Fibroblast of the conjunctiva (primary cell): ENCODE measurements at places on chromosomes 3 and 15.

DNA sequence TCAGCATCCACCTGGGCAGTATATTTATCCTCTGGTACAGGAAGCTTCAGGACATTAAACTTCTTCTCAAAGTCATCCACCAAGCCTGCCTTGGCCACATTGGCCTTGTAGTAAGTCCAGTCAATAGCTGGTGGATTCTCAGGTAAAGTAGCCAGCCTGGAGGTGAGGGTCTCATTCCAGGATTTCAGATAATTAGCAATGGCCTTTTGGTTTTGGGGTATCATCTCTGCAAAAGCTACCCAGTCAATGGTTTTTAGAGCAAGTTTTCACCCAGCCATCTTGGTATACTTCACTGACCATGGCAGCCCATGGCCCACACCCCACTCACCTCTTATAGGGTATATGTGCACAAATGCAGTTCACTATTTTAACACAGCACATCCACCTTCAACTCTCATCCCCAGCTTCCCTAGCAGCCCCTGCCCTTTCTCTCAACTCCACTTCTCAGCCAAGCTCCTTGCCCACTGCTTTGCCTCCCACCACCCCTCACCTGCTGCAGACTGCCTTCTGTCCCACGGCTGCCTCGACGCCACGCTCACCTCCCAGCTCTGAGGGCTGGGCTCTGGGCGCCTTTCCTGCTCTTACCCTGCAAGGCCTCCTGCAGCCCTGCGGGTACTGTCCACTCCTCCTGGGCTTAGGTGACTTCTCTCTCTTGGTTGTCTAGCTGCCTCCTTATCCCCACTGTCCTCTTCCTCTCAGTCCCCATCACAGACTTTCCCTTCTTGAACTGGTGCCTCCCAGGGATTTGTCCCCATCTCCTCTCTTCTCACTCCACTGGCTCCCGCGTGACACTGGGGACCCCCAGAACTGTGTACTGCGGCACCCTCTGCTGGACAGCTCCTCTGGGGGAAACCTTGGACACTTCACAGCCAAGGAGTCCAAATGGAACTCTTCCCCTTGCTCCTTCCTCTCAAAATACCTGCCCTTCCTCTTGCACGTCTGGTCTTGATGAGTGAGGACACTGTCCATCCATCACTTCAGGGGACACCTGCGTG, 1.7 kb upstream of the TGM5 start:
- DNase-seq, result no peak

GRCh38 chr3:52280050-52280461, 1.6 kb upstream of the WDR82 start:
- peak; percentile 44 for DNase-seq

GRCh38 chr3:189393598-189393997, 221.8 kb downstream of the TPRG1 start:
- DNase-seq, result peak; percentile 33

GRCh38 chr3:81585056-81585455, 176.4 kb downstream of the GBE1 start:
- no peak for DNase-seq

DNA sequence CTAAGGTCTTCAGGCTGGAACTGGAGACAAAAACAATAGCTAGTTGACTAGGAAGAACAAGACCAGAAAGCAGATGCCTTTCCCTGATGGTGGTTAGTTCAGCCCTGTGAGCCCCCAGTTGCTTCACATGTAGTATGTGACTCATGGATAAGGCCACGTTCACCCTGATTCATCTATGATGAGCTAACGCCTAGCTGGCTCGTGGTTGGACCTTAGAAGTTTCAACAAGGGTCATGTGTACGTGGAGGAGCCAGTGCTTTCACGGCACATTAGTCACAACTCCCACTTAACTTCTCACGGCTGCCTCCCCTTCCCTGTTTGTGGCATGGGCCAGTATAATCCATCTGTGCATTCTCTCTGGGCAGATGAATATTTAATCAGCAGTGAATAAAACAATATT, 20.6 kb downstream of the COL8A1 start:
- peak; percentile 93 for DNase-seq

GRCh38 chr3:36751326-36751725, 13.0 kb downstream of the DCLK3 start:
- no peak for DNase-seq

- peak; percentile 78 for DNase-seq
Observed at GRCh38 chr3:16349986-16350596, 85.1 kb downstream of the OXNAD1 start.

DNA sequence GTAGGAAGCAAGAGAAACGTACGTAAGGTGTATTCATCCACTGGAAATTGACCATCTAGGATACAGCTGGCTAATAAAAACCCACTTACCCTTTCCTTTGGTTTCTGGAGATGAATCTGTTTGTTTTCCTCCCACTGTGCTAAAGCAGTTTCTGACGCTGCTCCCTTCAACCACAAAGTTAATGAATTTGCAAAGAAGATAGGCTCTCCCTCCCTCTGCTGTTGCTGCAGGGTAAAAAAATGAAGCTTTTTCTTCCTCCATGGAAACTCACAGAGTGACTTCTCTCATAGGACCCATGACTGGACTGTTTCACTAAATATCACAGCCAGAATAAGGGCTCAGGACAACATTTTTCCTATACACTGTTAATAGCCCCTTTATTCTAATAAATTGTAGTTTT, 172.1 kb upstream of the LRRN1 start:
- DNase-seq, result no peak

DNA sequence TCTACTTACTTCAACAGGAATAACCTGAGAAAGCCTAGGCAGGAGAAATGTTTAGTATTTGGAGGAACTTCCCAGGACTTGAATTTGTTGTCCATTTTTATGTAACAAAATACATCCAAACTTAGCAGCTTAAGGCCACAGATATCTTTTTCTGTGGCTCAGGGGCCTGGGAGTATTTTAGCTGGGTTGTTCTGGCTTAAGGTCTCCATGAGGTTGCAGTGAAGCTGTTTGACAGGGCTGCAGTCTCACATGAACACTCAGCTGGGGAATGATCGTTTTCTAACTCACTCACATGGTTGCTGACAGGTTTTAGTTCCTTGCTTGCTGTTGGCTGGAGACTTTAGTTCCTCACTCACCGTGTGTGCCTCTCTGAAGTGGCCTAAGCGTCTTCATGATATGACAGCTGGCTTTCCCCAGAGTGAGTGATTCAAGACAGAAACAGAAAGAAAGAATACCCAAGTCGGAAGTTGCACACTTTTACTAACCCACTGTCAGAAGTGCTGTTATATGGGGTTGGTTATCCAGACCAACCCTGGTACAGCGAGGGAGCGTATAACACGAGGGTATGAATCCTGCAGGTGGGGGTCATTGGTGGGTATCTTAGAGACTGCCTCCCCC, 229.7 kb upstream of the TBL1XR1 start:
- DNase-seq, result no peak

GRCh38 chr15:66402761-66403284, 16.1 kb downstream of the MAP2K1 start:
- DNase-seq, result no peak

- DNase-seq, result no peak
Observed at GRCh38 chr15:72235298-72235697, 4.3 kb upstream of the PKM start.

GRCh38 chr15:60155661-60156060, 151.6 kb downstream of the FOXB1 start:
- no peak for DNase-seq

- no peak for DNase-seq
Observed at GRCh38 chr3:161838021-161838420, 341.4 kb downstream of the OTOL1 start.

DNA sequence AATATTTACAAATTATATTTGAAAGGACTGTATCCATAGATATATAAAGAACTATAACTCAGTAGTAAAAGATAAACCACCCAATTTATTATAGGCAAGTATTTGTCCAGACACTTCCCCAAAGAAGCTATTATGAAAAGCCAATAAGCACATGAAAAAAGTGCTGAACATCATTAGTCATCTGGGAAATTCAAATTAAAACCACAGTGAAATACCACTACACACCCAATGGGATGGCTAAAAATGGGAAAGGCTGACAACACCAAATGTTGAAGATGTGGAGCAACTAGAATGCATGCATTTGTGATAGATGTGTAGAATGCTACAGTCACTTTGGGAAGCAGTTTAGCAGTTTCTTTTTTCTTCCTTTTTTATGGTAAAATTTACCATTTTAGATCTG, 147.0 kb downstream of the PDE8A start:
- DNase-seq, result no peak

DNA sequence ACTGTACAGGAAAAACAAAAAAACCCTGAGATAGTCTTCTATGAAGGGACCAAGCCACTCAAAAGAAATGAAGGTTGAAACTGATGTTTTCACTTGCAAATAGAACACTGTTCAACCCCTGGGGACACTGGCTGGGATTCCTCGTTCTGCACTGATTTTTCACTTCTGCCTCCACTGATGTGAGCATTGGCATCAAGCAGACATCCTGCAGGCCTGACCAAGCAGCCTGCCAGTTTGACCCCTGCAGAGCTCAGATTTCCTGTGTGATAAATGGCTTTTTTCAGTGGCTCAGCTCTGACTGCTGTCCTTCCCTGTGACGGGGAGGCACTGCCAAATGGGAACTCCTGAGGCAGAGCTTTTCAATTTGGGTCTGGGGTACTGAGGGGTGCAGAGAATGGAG, 50.0 kb downstream of the RASGRP1 start:
- no peak for DNase-seq

- no peak for DNase-seq
Observed at GRCh38 chr3:59845386-59845785, 795.6 kb upstream of the CFAP20DC start.

DNA sequence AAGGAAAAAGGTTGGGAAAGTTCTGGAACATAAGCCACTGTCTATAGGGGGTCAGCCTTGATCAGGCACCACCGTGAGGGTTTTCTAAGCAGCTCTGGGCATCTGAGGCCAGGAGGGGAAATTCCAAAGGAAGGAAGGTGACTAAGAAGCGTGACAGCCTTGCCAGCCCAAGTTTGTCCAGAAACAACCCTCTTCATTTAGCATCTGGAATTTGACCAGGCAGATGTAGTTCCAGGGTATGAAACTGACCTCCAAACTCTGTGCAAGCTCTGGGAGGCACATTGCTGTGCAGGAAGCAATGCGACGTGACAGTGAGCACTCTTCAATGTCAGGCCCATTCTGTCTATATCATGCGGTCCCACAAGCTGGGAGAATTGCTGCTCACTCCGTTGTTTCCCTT, 85.4 kb upstream of the TPM1 start:
- DNase-seq, result no peak

GRCh38 chr3:99549957-99550603, 88.3 kb upstream of the COL8A1 start:
- peak; percentile 42 for DNase-seq

DNA sequence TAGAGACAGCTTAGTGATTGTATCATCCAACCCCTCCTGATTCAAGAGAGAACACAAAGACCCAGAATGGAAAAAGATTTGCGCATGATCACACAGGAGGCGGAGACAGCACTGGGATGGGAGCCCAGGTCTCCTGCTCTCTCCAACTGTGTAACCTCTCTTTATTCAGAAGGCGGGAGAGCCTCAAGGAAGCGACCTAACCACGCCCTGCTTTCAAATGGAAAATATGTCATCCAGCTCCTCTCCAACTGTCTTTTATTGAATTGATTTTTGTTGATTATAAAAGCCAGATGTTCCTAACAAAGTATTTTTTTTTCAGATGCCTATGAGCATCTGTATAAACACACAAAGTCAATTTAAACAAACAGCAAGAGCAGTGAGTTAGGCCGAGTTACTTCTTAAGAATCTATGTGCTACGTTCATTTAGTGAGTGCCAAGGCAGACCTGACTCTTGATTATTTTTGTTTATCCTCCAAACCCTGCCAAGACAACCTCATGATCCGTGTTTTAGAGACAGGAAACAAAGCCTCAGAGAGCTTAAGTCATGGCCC, 74.5 kb downstream of the BFSP2 start:
- DNase-seq, result peak; percentile 93

GRCh38 chr3:171169866-171170265, 143.3 kb upstream of the SLC2A2 start:
- DNase-seq, result no peak

DNA sequence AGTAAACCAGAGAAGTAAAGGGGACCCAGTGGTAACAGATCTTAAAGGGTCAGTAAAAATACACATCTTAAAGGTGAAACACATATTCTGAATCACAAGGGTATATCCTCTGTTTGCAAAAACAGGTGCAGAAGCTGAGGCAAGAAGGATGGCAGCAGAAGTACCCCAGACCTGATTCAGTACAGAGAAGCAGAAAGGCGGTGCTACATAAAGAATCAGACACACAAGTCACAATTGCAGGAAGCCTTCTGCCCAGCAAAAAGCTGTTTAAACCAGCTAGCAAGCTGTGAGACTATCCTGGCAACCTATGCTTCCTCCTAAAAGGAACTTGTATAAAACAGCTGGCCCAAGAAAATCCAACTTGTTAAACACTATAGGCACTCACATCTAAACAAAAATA, 49.4 kb downstream of the ZNF280D start:
- no peak for DNase-seq

GRCh38 chr15:65344214-65344913, 33.4 kb downstream of the IGDCC3 start:
- no peak for DNase-seq

DNA sequence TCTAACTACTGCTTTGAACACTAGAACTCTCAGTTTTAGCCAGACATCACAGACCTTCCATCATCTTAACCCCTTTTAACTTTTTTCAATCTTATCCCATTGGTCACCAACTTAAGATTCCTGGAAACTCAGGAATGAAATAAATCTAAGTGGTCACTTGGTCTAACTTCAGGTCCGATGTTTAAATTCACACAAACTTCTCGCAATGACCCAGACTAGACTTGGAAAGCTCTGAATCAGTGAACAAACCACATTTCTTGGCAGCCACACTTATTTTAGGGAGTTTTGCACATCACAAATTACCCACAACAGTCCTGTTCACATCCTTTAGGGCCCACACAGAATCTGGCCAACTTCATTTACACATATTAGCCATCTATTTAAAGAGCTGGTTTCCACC, 118.9 kb downstream of the MAGI1 start:
- no peak for DNase-seq

DNA sequence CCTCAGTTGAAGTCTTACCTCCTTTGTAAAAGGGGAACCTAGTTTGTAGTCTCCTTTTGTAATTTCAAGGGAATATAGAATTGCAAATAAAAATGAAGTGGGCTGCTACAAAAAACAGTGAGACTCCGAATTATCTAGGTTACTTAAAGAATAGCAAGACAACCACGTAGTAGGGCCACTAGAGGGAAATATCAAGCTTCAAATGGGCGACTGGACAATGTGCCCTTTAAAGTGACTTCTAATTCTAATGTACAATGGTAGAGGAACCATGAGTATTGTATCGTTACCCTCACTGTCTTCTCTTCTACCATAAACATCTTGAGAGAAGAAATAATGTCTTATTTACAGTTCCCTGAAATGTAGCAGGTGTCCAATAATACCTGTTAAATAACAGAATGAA, 56.3 kb downstream of the TP63 start:
- DNase-seq, result no peak

DNA sequence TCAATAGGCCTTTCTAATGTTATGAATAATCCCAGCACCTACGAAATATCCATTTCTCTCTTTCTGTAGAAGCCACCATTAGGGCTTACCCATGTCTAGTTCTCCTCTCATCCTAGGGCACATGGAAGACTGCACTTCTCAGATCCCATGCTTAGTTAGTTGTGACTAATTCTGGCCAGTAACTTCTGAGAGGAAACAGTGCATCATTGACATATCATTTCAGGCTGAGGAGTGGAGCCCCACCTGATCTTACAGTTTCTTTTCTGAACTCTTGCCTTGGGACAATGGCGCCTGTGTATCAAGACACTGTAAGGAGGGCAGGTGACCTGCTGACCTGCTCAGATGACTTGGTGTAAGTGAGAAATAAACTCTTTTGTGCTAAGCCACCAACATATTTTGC, 39.4 kb upstream of the TBL1XR1 start:
- no peak for DNase-seq

- no peak for DNase-seq
Observed at GRCh38 chr3:162865466-162865865, 1368.9 kb downstream of the OTOL1 start.
